ENCODE measurements at places on chromosomes 7 and 10.

DNA sequence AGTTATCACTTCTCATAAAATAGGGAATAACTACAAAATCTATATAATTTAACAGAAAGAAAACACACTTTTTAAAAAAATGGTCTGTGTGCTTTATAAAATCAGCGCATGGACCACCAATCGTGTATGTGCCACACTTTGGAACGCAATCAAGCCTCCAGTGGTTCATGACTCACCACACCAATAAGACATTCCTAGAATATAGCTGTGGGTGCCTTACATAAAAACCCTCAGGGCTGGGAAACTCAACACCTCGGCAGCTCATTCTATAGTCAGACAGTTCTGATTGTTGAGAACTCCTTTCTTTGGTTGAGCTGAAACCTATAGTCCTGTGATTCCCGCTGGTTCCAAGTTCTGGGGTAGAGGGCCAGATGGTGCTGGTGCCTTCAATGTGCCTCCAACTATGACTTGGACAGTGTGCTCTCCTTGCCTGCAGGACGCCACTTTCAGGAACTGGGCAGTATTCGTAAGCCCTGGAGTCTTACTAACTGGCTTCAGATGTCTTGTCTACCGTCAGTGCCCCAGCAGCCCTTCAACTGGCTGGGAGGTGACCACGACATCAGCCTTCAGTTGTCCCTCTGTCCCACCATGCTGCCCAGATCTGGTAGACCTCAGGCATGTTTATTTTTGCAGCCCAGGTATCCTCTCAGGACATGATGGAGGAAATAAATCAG is 135.7 kb upstream of the GDF10 start:
- DNase-seq = no peak

GRCh38 chr7:988426-988911 is 5.5 kb downstream of the CYP2W1 start:
- DNase-seq = no peak

GRCh38 chr7:151895008-151895630 is 18.2 kb upstream of the PRKAG2 start:
- no peak for DNase-seq

DNA sequence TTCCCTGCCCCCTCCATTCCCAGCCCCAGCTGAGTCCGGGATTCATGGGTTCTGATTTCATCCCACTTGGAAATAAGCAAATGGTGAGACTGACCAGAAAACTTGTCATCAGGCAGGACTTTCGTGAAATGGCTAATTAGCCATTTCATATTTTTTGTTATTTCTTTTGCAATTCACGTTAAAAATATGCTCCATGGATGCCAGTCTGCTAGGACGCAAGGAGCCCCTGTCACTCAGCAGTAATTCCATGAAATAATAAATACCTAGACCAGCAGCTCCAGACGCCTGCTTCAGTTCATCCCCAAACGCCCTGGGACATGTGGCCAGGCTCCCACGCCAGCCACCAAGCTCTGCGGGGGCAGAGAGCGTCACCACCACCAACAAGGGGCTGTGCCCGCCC is 111.0 kb downstream of the TRIL start:
- no peak for DNase-seq

- DNase-seq = no peak
Observed at GRCh38 chr7:46486256-46487206, 565.5 kb upstream of the IGFBP3 start.

DNA sequence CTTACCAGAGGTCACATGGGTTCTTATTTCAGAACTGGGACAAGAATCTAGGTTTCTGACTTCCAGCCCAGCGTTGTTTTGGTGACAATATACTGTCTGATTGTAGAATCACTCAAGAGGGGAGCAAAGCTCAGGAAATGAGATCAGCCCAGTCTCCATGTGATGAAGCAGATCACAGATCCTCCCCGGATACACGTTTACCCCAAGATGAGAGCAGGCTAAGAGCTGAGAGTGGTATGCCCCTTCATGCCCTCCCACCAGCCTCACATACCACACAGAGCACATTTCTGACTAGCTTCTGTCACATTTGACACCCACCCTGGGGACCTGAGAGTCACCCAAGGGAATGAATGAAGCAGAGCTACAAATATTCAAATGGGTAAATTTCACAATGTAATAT is 27.1 kb upstream of the PRKCQ start:
- DNase-seq = no peak

DNA sequence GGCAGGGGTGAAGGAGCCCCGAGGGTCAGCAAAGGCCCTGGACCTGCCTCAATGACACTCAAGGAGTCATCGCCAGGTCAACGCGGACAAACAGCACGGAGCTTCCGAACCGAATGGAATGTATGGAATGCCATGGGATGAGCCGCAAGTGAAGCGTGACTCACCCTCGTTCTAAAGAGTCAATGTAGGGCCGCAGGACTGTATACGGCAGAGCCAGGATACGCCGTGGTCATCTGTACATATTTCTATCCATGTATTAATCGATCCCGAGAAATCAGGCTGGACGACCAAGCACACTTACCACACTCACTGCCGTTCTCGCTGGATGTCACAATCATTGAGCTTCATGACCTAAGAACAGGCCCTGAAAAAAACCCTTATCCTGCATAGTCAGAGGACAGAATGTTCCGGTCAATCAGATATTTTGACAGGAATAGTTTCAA is 4.3 kb downstream of the SNX8 start:
- no peak for DNase-seq

GRCh38 chr10:127734753-127735152 is 2.2 kb upstream of the FOXI2 start:
- no peak for DNase-seq

GRCh38 chr7:47796347-47796746 is 151.9 kb downstream of the PKD1L1 start:
- DNase-seq = no peak

Measured in progenitor cell of endocrine pancreas (in vitro differentiated cells).